NCI-H526 treated with DMSO at 0.1 percent for 48 hours (cell line): ENCODE measurements at places on chromosomes 7 and 10.
A peak's percentile ranks its signal among the peaks of the same experiment; 100 is the strongest.

GRCh38 chr7:35424869-35425495, 171.1 kb upstream of the TBX20 start:
- peak; percentile 12 for DNase-seq

- no peak for DNase-seq
Measured at GRCh38 chr10:132123606-132124005, 57.9 kb downstream of the JAKMIP3 start.

DNA sequence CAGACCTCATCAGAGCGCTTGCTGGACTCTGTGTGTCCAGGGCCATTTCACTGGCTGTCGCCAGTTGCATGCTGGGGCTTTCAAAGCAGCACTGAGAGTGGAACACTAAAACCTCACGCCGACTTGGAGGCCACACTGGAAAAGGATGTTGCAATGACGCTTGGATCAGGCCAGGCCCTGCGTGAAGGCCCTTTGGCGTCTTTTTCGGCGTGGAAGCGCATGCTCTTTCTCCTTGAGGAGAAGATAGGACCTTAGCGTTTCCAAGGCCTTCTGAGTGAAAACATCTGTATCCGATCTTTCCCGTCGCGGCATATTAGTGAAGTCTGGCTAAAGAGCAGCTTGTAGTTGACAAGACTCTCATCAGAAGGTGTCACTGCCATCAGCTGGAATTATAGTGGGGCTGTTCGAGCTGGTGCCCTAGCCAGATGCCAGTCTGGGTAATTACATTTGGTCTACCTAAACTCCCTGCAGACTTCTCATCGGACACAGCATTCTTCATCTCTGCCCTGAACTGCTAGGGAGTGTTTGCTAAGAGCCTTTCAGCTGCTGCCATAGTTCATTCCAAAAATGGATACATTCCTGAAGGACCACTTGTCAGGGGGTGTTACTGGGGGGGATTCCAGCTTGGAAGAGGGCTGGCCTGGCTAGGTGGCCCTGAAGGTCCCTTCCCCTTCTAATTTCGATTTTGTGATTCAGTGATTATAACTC, 167.7 kb upstream of the TCF7L2 start:
- no peak for DNase-seq

- DNase-seq: no peak
Measured at GRCh38 chr7:22879280-22879679, 56.6 kb upstream of the TOMM7 start.

DNA sequence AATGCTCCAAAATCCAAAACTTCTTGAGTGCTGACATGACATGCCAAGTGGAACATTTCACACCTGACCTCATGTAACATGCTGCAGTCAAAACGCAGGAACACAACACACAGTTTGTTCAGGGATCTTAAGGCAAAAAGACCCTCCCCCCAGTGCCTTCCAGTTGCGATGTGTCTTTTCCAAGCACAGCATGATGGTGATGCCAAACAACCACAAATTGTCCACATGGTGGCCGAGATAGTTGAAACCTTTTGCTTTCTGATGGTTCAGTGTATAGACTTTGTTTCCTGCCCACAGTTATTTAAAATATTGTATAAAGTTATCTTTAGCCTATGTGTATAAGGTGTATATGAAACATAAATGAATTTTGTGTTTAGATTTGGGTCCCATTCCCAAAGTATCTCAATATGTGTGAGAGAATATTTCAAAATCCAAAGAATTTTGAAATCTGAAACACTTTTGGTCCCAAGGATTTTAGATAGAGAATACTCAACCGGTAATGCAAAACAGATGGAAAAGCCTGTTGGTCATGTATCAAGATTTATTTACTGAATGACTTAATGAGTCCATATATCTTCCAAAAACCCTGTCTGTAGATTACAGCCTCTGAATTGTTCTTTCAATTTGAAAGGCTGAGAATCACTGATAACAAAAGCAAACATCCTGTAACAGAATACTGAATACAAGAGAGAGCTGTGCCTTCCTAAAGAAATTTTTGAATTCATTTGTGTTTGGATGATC, 93.4 kb upstream of the OIT3 start:
- peak; percentile 0 for DNase-seq

GRCh38 chr10:33722067-33722466, 387.6 kb upstream of the NRP1 start:
- DNase-seq: no peak

- no peak for DNase-seq
Measured at GRCh38 chr7:105707381-105707780, 126.1 kb upstream of the EFCAB10 start.

DNA sequence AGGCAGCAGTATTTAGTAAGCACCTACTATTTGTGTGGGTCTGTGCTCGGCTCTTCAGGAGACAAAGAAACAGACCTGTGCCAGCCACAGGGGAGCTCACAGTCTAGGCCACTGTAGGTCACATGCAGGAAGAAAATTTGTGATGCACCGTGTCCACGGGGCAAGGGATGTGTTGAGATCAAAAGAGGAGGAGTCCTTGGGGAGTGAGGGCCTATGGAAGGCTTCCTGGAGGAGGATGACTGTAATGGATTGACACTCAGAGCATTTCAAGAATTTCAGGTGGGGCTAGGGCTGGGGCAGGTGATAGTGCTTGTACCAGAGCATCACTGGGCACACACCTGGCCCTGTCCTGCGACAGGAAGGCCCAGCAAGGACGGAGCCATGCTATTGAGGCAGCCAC, 102.7 kb downstream of the ZMIZ1 start:
- no peak for DNase-seq

GRCh38 chr7:42747044-42747443, 164.8 kb downstream of the C7orf25 start:
- DNase-seq: no peak

DNA sequence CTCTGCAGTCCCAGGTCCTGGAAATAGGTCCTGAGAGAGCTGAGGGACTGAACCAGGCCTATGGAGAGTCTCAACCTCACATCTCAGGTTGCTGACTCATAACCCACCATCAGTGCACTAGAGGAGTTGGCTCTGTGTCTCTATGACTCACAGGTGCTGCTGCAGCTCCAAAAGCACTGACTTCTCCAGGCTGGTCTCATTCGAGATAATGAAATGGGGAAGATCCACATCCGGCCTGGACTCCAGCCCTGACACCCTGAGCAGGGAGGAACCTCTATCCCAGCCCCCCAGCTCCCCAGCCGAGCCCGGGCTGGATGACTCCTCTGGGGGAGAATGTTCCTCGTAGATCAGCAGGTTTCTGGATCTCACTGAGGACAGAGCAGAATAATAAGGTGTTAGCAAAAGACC, 35.5 kb upstream of the DGKI start:
- DNase-seq: no peak

GRCh38 chr10:77899690-77900089, 26.9 kb downstream of the DLG5 start:
- no peak for DNase-seq

DNA sequence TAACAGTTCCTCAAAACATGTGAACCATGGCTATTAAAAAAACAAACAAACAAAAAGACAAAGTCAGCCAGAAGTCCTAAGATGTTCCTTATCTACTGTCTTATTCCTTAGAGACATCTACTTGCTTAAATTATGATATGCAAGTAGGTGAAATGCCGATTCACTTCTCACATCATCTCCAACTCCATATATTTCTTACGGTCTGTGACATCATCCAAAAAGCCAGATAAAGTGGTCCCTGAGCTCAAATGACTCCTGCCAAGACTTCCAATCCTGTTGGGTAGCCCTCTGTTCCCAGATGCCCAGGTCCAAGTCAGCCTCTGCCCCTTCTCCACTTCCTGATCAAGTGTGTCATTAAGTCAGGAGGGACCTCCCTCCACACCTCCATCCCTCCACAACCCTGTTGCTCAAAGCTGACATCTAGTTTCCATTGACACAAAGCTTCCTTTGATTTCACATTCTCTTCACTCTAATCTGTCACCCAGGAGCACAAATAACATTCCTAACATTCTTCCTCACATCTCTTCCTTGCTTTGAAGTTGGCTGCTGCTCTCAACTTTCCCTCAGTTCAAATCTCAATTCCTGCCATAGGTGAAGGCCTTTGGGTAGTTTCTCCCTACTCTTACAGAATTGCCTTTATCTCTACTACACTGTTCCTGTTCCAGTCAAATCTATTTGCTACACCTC, 56.1 kb upstream of the PDLIM1 start:
- DNase-seq: no peak

DNA sequence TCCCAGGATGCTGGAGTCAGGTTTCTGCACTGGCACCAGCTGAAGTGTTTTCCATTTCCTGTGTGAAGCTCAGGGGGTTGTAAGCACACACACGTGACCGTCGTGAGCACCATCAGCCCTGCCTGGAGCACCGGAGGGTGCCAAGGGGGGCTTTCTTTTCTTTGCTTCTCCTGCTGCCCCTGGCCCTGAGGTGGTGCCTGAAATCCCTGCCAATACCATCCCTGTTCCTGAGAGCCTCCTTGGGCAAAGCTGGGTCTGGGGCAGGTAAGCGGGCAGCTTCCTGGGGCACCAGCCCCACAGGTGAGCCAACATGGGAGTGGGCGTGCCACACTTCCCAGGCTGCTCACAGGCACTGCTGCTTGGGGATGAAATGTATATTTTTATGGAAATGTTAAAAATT, 593.6 kb downstream of the DNAJB6 start:
- DNase-seq: no peak

GRCh38 chr10:121497513-121498470, 100.5 kb downstream of the FGFR2 start:
- DNase-seq: peak; percentile 29

DNA sequence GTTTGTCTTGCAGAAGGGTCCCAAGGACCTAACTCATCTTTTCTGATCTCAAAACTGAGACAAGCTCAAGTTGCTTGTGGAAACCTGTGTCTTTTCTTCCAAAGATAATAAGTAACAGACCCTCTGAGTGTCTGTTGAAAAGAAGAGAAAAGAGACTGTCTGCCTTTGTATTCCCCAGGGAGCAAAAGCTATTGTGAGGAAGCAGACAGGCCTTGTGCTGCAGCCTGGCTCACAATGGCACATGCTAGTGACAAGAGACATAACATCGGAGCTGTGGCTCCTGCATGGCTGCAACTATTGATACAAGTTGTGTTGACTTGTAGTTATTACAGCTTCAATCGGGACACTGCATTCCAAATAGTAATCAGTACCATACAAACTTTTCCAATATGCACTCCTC, 202.9 kb downstream of the DKK1 start:
- DNase-seq: no peak

- no peak for DNase-seq
Measured at GRCh38 chr10:33073641-33074415, 115.8 kb upstream of the ITGB1 start.

DNA sequence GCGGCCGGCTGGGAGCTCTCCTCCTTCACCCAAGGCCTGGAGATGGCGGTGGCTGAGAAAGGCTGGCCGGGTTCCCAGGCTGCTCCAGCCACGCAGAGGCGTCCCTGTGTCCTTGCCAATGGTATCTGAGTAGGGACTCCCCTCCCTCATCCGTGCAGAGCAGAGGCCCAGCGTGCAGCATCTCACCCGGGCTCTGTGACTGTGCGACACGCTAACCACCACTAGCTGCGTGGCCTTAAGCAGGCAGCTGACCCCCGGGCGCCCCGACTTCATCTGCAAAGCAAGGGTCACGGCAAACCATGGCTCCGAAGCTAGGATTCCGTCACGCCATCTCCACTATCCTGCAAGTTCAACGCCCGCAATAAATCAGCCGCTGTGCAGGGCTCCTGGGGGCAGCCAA, 47.2 kb upstream of the TNRC18 start:
- no peak for DNase-seq

DNA sequence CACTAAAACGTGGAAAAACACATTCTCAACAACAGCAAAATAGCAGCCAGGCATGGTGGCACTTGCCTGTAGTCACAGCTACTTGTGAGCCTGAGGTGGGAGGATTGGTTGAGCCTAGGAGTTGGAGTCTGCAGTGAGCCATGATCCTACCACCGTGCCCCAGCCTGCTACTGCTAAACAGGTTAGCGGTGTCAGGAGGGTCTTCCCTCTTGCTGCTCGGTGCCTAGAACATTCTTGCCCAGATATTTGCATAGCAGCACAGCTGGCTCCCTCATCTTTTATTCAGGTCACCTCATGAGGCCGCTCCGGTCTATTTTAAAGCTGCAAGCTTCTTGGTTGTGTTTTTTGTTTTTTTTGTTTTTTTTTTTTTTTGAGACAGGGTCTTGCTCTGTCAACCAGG, 2.9 kb upstream of the RABGEF1 start:
- DNase-seq: peak; percentile 2

GRCh38 chr7:30522159-30522558, 17.5 kb upstream of the GGCT start:
- no peak for DNase-seq

DNA sequence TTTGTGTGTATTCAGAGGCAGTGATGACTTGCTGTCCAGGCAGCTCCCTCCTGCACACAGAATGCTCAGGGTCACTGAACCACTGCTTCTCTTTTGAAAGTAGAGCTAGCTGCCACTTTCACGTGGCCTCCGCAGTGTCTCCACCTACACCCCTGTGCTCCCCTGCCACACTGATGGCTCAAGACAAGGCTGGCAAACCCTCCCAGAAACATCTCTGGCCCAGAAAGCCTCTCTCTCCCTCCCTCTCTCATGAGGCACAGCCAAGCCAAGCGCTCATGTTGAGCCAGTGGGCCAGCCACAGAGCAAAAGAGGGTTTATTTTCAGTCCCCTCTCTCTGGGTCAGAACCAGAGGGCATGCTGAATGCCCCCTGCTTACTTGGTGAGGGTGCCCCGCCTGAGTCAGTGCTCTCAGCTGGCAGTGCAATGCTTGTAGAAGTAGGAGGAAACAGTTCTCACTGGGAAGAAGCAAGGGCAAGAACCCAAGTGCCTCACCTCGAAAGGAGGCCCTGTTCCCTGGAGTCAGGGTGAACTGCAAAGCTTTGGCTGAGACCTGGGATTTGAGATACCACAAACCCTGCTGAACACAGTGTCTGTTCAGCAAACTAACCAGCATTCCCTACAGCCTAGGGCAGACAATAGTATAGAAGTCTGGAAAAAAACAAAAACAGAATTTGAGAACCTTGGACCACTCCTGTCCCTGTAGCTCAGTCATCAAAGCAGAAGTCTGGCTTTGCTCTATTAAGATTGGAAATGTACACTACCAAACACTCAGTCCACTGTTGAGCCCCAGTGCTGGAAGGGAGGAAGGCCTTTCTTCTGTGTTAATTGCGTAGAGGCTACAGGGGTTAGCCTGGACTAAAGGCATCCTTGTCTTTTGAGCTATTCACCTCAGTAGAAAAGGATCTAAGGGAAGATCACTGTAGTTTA, 15.8 kb downstream of the SCD start:
- no peak for DNase-seq

- DNase-seq: no peak
Measured at GRCh38 chr7:124130-124949, 68.0 kb upstream of the FAM20C start.
